Activated CD8-positive, alpha-beta memory T cell treated with anti-CD3 and anti-CD28 coated beads, Interleukin-2, amount 10 ng/mL, durations not matched to agents 7 days and 5 days (primary cell): ENCODE measurements at places on chromosomes 6 and 20.
A peak's percentile ranks its signal among the peaks of the same experiment; 100 is the strongest.

- DNase-seq, result no peak
These were observed 597 bp downstream of the LY86 start for GRCh38 chr6:6588924-6589709.

- no peak for DNase-seq
These were observed 43.6 kb downstream of the RREB1 start for GRCh38 chr6:7151381-7151780.

GRCh38 chr20:24627926-24628325 lies 158.5 kb downstream of the SYNDIG1 start:
- DNase-seq, result no peak

DNA sequence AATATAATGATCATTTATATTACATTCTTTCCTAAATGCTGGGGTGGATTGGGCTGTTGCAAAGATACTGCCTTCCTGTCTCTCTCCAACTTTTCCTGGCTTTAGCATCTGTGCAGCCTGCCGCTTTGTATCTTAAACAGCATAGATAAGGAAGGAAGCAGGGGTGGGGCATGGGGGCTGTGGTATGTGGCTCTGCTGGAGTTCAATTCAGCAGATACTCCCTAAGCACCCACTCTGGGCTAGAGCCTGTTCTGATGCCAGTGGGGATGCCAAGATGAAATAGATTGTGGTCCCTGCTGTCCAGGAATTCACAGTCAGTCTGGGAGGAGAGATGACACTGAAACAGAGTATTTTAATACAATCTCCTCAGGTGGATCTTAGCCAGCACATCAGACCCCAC lies 56.8 kb downstream of the EIF2S2 start:
- DNase-seq, result no peak

DNA sequence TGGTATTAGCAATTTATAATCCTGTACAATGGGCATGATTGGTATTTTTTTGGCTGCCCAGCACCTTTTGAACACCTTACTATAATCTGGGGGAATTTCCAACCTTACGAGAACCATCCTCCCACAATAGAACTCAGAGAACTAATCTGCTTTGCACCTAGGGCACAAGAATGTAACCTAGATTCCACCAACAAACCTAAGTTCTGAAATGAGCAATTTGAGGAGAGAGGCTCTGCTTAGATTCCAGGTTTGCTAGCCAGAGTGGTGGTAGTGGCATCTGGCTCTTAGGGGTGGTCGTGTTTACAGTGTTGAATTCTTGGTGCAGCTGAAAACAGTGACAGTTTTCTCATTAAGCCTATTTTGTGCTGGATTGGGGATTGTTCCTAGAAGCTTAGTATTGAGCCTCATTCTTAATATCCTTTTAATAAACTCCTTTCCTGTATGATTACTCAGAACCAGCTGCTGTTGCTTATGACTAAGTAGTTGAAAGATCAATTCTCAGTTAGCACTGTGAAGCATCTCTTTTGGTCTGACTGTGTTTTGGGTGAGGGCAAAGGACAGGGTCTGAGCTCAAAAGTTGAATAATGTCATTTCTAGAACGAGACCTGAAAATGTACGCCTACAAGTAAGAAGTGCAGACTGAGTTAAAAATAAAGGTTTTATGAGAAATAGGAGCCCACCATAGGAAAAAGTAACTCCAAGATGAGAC lies 385.6 kb downstream of the CDKAL1 start:
- no peak for DNase-seq

GRCh38 chr6:112909781-112910180 lies 562.7 kb downstream of the RFPL4B start:
- no peak for DNase-seq

GRCh38 chr6:54010340-54011276 lies 100.6 kb upstream of the MLIP start:
- DNase-seq, result no peak

DNA sequence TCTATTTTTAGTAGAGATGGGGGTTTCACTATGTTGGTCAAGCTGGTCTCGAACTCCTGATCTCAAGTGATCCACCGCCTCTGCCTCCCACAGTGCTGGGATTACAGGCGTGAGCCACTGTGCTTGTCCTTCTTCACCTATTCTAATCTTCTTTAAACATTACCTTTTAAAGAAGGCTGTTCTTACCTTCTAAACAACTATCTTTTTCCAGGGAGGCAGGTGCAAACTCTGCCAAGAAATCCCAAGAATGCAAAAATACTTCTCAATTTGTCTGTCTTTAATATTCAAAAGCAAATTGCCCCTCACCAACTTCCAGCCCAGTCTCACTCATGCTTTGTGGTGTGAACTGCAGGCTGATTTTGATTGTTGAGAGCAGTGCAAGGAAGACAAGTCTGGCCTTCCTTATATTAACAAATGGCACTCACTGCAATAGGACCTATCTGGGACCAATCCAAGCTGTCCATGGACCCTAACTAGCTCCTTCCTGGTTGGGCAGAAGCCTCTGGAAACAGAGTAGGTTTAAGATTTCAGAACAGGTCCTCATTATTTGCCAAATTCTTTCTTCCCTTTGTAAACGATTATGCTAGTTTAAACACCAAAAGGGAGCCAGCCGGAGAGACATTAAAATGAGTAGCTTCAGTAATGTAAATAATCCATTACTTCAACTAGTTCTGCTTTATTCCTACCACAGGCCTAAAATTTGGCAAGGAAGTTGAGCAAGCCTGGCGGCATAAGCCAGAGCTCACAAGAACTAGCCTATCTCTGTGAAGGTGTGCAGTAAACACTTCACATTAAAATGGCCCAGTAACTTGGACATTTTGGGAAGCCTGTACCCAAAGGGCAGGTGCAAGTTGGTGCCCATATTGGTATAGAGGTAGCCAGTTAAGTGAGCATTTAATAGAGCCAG lies 1.6 kb downstream of the SCAND1 start:
- DNase-seq, result no peak

DNA sequence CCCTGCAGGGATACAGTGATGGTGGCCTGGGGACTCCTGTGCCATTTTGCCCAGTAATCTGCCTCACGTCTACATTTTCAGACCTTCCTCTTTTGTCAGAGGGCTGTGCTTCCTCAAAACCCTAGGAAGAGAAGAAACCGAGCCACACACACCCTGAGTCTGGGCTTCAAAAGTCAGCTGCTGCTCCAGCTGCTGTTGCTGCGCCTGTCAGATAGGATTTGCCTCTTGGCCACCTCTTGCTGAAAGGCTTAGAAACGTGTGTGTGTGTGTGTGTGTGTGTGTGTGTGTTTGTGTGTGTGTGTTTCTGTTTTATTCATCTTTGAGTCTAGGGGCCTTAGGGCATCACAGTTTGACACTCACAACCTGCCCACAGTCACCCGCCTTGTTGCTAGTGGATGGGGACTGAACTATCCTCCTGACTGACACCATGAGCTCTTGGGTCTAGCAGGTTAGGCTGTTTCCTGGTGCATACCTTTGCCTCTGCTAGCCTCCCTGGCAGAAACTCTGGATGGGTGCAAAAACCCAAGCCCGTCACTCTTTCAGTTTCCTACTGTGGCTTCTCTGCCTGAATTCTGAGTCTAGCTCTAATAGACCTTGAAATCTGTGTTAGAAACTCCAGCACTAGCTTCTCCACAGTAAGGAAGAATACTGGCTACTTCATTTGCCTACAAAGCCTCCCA lies 94.9 kb upstream of the CEP85L start:
- no peak for DNase-seq

DNA sequence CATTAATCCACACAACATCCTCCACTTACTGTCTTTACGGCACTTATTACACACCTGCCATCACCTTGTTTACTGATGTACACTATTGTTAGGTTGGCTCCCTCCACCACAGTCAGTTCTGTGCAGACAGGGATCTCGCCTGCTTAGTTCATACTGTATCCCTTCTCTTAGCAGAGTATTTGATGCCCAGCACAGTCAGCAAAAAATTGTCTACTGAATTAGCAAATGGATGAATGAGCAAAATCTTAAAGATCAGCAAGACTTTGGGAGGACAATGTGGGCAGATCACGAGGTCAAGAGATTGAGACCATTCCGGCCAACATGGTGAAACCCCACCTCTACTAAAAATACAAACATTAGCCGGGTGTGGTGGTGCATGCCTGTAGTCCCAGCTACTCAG lies 109.8 kb upstream of the ATXN1 start:
- DNase-seq, result no peak

- DNase-seq, result no peak
These were observed 128.6 kb upstream of the LRFN2 start for GRCh38 chr6:40715570-40716403.

DNA sequence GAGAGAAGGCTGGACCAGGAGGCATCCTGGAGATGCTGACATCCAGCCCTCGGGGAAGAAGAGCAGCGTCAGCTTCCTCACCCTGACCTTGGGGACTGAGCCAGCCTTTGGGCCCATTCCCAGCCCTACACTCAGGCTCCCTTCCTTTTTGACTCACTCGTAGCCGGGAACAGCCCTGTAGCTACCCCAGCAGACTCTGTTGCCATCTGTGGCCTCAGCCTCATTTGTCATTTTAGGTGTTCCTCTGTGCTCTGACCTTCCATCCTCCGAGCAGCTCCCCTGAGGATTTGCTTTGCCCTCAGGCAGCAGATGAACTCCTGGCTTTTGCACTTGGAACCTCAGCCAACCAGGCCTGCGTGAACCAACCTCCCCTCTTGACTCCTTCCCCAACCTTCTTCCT lies 67.5 kb downstream of the ELOVL2 start:
- DNase-seq, result no peak

- no peak for DNase-seq
These were observed 83.4 kb downstream of the CCDC170 start for GRCh38 chr6:151577257-151577656.

- peak; percentile 71 for DNase-seq
These were observed at the start of gene ADA for GRCh38 chr20:44651684-44652423. TSS of gene ADA (minus strand) at chr20:44651699. CDS start at chr20:44651607, 92 bp downstream.

GRCh38 chr6:113292646-113293422 lies 564.3 kb upstream of the MARCKS start:
- no peak for DNase-seq

DNA sequence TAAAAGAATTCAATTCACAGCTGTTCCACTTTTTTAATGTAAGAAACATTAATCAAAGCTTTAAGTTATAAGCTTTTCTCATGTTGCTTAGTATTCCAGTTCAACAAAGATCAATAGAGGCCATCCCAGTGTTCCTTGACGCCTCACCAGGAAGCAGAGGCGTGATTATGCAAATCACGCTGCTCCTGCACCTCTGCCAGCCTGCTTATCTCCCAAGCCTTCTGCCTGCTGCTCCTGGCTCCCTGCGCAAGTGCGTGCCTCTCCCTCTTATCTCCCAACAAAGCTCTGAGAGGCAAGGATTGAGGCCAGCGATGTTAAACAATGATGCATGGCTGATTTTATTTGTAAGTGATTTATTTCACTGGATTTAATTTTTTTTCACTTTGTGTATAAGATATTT lies 42.8 kb downstream of the INSM1 start:
- DNase-seq, result no peak

DNA sequence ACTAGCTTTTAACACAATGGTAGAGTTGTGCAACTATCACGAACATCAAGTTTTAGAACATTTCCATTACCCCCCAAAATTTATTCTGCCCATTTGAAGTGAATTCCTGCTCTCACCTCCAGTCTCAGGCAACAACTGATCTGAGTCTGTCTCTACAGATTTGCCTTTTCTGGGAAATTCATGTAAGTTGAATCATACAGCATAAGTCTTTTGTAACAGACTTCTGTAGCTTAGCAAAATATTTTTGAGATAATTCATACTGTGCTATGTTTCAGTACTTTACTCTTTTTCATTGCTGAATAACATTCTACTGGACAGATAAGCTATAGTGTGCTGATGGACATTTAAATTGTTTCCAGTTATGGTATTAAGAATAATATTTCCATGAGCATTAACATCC lies 447.3 kb upstream of the GJE1 start:
- DNase-seq, result no peak

DNA sequence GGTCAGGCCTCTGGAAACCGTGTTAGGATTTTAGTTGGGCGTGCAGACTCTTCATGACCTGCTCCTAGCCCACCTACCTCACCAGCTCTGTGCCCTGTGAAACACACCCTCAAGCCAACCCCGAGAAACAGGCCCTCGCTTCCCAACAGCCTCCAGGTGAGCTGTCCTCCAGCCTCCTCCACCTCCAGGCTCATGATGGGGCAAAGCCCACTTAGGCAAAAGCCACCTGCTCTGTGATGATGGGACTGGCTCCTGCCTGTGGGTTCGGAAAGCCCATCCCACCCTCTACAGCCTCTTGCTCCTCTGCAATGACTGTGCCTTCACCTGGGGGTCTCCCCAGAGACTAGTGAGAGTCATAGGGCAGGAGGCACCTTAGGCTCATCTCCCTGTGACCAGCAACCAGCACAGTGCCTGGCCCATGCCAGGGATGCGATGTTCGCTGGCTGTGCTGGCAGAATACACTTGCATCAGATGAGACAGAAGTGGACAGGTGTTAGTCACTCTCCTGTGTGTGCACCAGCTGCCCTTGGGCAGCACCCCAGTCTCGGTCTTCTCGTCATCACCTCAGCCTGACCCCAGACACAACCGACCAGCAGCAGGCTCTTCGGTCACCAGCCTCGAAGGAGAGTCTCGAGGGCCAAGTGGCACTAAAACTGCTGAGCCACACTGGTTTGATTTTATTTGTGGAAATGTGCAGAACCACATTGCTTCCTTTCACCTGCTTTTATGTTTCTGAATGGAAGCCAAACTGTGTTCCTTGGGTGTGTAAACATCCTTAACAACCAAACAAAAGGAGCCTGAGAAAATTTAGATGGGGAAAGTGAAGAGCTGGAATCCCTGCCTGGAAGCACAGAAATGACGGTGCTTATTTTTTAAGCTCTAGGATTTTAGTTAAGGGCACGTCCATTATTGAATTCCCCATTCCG lies 10.7 kb downstream of the PXDC1 start:
- no peak for DNase-seq

DNA sequence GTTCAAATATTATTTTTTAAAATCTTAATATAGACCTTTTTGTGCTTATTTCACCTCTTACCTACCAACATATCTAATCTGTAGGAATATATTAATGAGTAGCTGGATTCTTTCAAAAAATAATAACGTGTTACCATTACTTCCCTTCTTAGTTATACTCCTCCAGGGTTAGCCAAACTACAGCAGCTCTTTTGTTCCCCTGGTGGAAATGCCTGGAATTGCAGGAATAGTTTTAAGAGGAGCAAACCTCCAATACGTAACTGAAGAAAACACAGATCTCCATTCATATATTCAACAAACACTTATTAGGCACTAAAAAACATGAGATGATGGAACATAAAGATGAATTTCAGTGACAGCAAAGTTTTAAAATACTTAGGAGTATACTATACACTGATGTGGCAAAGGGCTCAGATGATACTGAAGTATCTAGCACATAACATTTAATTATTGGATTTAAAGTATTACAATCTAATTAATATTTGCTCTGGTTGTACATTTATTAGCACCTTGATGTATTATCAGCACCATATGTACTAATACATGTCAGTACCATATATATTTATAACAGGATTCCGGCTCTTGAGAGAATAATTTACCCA lies 78.3 kb downstream of the TBX18 start:
- DNase-seq, result no peak

GRCh38 chr6:2765896-2766766 lies 938 bp downstream of the WRNIP1 start:
- peak; percentile 67 for DNase-seq

GRCh38 chr20:34042262-34042661 lies 48.6 kb downstream of the RALY start:
- DNase-seq, result no peak
